ENCODE measurements at places on chromosomes 7 and 10.

- DNase-seq: no peak
Observed at GRCh38 chr10:37390926-37391325, 265.5 kb downstream of the ANKRD30A start.

DNA sequence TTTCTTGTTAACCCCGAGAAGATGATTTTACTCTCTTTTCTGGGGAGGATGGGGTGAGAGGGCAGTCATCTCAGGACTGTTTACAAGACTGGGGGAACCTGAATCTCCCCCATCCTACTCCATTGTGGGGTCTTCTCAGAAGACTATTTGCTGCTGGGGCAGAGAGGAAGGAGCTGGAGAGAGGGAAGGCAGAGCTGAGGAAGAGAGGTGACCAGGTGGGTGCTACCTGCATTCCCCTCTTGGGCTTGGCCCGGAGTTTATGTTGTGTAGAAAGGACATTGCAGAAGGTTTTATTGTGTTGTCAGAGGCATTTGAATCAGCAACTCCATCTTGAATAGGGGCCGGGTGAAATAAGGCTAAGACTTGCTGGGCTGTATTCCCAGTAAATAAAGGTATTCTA is 247.1 kb upstream of the GALNT17 start:
- DNase-seq: no peak

DNA sequence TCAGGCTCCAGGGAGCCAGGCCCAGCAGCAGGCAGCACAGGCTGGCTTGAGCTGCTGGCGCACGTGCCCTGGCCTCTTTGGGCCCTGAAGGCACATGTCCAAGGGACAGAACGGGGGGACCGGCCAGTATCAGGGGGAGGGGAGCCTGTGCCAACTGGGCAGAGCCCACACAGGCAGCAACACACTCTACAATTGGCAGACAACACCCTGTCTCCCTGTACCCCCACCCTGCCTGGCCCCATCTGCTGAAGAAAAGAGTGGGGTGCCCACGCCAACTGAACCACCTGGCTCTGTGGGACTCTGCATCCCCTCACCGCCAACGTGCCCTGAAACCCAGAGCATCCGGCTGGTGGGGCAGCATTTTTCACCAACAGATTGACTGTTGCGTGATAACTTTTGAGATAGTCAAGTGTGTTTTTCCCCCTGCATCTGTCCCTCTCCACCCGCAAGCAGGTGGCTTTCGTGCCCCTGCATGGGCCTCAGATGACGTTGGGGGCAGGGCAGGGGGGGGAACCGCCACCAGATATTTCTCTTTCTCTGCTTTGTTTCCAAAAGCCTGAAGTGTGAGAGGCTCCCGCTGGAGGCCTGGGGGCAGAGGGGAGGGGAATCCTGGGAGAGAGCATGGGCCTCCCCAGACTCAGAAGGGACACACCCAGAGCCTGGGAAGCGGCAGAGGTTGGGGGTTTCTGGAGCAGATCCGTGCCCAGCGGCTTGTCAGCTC is 21.8 kb downstream of the SLIT1 start:
- DNase-seq: no peak

GRCh38 chr7:1027242-1028043 is 16.9 kb upstream of the GPR146 start:
- peak; percentile 36 for DNase-seq

- no peak for DNase-seq
Observed at GRCh38 chr7:101747053-101747878, 70.2 kb upstream of the CUX1 start.

DNA sequence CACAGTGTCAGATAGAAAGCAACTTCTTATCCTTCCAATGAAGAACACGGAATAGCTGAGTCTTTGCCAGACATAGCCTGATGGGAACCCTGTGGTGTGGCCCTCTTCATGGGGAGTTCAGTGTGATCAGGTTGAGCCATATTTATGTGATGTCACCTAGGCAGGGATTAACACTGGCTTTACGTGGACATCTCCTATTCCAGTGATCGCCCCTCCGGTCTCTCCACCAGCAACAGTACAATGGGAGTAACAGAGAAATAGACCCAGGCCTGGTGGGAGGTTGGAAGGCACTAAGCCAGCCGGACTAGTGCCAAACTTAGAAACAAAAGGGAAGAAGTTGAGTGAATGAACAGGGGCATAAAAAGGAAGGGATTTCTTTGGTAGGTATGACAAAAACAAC is 358.1 kb downstream of the PRPF18 start:
- no peak for DNase-seq

- DNase-seq: no peak
Observed at GRCh38 chr10:99598781-99599509, 21.3 kb downstream of the SLC25A28 start.

DNA sequence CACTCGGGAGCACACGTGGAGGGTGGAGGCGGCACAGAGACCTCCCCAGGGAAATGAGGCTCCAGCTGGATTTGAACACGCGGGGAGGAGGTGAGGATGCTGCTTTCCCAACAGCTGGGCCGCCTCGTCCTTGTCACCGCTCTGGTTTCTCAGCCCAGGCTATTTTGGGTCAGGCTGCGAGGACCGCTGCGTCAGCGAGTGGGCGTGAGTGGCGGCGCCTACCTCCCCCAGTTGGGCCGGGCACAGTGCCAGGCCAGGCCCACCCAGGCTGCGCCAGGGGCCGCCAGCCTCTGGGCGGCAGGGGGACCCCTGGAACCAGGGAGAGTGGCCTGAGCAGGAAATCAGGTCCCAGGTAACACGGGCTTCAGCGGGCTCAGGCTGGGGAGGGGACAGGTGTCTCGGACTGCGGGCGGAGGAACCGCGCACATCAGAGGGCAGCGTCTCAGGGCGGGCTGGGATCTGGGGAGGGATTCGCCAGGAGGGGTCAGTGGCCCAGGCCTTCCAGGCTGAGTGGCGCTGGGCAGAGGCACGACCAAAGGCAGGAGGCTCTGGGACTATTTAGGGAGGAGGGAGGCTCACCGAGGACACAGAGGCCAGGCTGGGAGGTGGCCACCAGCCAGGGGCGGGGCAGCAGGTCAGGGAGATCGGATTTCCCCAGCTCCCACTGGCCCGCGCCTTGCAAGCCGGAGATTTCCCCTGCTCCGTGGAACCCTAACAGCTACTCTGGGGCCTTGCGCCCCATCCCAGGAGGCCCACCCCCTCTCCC is 125.2 kb upstream of the RET start:
- DNase-seq: no peak

- DNase-seq: no peak
Observed at GRCh38 chr10:128993911-128994538, 473.0 kb upstream of the MGMT start.

- no peak for DNase-seq
Observed at GRCh38 chr10:1535301-1535965, 201.9 kb downstream of the ADARB2 start.

GRCh38 chr10:101405001-101405400 is 51.0 kb downstream of the BTRC start:
- DNase-seq: no peak

DNA sequence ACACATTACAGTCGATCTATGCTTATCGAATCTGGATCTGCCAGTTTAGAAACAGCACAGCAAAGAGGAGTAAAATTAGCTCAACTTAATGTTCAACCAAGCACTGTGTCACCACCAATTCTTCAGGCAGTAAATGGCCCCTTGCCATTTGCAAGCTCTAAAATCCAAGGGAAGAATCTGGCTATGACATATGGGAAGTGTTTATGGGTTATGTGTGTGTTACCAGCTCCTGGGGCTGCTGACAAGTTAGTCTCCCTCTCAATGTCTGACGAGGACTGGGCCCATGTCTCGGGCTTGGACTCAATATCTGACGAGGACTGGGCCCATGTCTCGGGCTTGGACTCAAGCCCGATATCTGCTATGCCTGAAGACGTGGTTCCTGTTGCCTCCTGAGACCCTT is 5.7 kb upstream of the ITIH2 start:
- no peak for DNase-seq

GRCh38 chr7:75711656-75712514 is 26.9 kb downstream of the HIP1 start:
- no peak for DNase-seq

GRCh38 chr10:97333601-97334369 is 744 bp downstream of the FRAT2 start:
- peak; percentile 9 for DNase-seq

GRCh38 chr10:95334805-95335144 is 44.0 kb upstream of the PDLIM1 start:
- DNase-seq: no peak

DNA sequence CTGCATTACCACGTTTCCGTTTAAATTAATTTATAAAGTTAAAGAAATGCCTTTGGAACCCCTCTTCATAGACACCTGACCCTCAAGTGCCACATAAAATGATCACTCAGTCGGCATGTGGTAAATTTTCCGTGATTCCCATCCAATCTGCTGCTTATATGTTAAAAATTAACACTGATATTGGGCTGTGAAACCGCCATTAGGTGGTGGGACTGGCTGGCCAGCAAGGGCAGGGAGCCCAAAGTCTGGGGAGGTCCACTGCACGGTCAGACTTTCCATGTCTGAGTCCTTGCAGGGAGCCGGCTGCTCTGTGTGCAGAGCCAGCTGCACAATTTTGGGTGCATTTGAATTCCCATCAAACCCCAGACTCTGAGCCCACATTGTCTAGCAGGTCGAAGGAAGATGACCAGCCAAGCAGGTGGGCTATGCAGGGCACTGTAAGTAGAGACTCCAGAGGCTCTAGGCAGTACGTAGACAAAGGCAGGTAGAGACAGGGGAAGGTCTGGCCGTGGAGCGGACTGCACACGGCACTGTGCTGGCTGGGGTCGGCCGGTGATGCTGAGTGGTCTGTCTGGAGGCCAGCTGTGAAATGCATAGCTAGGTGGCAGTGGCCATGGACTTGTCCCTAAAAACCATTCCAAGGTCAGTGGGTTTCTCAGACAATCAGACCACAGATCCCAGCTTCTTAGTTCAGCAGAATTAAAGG is 122.9 kb downstream of the SH3PXD2A start:
- no peak for DNase-seq

GRCh38 chr10:97081621-97082235 is 104.0 kb downstream of the SLIT1 start:
- DNase-seq: no peak

- DNase-seq: no peak
Observed at GRCh38 chr10:24009115-24009514, 199.8 kb upstream of the KIAA1217 start.

DNA sequence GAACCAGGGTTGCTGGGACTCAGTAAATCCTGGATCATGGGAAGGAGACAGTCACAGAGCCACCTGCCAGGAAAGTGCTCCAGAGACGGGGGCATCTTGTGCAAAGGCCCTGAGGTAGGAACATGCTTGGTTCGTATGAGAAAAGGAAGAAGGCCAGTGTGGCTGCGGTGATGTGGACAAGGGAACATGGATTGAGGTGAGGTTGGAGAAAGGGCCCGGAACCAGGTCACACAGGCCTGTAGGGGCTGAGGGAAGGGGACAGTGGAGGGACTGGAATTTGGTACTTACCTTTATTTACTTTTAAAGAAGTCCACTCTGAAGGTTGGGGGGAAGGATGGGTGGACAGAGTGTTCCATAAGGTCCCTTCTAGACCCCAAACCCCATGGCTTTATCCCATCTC is 32.9 kb upstream of the CXCL12 start:
- DNase-seq: no peak

GRCh38 chr7:29565634-29565981 is 2.0 kb downstream of the PRR15 start:
- no peak for DNase-seq

DNA sequence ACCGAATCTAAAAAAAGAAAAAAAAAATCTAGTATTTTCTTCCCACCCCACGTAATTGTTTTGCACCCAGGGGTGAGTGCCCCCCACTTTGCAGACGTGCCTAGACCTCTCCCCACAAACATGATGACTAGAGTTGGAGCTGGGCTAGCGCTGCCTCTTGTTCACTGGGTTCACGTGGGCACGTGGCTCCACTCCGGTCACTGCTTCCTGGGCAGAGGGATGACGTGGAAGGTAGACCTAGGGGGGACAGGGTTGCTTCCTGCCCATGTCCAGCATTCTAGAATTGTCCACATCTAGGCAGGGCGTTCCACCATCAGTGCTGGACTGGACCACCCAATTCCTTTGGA is 861 bp upstream of the LIMK1 start:
- no peak for DNase-seq

GRCh38 chr7:122038904-122039303 is 105.1 kb downstream of the AASS start:
- no peak for DNase-seq

DNA sequence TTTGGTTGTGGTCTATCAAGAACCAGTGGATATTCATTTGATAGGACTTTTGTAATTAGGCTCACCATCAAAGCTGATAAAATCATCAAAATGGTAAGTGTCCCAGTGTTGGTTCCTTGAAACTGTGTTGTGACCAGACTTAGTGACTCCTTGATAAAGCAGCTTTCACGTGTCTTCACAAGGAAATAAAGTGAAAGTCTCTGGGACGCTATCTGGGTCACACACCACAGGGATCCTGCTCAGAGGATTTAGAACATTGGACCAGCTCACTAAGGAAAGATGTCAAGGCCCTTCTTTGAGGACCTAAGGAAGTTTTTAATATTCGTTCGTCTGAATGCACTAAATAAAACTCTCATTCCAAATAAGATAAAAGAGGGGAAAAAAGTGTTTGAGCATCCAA is 193.1 kb downstream of the RNLS start:
- DNase-seq: no peak

DNA sequence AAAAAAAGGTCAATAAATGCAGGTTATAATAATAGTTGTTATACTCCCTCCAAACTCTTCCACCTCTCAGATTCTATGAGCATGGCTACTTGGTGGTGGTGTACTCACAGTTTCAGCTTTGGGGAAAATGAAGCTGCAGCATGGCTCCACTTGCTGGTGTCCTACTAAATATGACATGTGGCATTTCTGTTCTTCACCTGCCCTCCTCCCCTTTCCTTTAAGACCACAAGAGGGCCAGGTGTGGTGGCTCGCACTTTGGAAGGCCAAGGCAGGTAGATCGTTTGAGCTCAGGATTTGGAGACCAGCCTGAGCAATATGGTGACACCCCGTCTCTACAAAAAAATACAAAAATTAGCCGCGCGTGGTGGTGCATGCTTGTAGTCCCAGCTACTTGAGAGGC is 101.1 kb downstream of the SLC37A3 start:
- no peak for DNase-seq

DNA sequence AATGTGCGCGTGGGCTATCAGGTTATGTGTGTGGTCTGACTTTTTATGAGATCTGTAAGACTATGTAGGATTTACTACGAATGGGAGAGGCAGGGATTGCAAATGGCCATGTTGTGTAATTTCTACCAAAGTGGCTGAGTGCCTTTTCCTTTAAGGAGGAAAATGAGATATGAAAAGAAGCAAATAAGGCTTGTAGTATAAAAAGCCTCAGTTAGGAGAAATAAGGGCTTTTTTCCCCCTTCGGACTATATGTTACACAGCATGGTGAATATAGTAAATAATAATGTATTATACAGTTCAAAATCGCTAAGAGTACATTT is 447 bp upstream of the GPAM start:
- DNase-seq: no peak

GRCh38 chr10:21954132-21954531 is 49.4 kb downstream of the DNAJC1 start:
- DNase-seq: no peak

DNA sequence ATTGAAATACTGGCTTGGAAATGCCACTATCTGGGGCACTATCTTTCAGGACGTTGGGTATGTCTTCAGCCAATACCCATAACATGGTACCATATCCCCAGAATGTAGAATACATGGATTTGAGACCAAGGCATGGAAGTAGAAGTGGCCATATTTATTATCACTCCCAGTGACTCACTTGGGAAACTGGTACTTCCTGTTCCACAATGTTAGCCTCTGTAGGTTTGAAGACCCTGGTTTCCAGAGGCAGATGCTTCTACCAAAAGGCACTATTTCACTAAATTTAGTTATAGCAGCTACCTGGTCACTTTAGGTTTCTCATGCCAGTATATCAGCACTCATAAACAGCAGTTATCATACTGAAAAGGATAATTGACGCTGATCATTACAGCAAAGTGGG is 184.2 kb downstream of the CCDC71L start:
- DNase-seq: no peak

GRCh38 chr10:69362471-69362954 is 54.2 kb downstream of the TACR2 start:
- DNase-seq: peak; percentile 43

All from substantia nigra (tissue), 51 donors.